MCF 10A (cell line): ENCODE measurements at places on chromosomes 1 and 21.

DNA sequence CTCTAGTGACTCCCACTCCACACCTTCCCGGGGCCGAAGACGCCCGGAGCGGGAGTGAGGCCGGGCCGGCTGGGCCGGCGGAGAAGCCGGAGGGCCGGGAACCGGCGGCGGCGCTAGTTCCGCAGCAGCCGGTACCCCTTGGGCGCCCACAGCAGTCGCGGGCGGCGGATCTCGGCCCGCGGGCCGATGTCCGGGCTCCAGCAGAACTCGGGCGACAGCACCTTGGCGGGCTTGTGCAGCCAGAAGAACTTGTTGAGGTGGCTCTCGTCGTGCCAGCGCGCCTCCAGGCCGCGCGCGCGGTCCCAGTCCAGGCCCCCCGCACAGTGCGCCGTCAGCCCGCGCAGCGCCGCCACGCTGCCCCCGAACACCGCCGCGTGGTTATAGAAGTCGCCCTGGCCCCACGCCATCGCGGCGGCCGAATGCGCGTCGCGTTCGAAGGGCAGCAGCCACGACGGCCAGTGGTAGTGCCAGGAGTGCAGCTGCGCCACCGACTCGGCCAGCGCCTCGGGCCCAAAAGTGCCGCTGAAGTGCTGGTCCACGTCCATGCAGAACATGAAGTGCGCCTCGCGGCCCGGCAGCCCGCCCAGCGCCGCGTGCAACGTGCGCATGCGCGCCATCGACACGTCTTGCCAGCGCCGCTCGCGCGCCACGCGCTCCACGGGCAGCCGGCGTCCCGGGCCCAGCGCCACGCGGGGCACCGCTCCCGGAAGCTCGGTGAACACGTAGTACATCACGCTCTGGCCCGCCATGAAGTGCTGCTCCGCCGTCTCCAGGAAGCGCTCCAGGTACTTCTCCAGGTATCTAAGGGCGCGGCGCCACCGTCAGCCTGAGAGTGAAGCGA is 14.0 kb downstream of the A3GALT2 start:
- DNase-seq, result no peak

- no peak for DNase-seq
Observed at GRCh38 chr1:202850593-202851362, 38.2 kb downstream of the RABIF start.

DNA sequence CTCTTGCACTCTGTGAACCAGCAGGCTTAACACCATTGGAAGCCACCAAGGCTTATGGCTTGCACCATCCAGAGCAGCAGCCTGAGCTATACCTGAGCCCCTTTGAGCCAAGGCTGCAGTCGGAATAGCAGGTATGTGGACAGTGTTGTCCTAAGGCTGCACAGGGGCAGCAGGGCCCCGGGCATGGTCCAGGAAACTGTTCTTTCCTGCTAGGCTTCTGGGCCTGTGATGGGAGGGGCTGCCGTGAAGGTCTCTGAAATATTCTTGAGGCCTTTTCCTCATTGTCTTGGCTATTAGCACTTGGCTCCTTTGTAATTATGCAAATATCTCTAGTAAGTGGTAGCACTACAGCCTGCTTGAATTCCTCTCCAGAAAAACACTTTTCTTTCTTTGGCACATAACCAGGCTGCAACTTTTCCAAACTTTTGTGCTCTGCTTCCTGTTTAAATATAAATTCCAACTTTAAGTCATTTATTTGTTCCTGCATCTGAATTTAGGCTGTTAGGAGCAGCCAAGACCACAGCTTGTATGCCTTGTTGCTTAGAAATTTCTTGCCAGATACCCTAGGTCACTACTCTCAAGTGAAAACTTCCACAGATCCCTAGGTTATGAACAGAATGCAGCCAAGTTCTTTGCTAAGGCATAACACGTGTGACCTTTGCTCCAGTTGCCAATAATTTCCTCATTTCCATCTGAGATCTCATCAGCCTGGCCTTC is 5.2 kb downstream of the KRTAP20-4 start:
- DNase-seq, result no peak

DNA sequence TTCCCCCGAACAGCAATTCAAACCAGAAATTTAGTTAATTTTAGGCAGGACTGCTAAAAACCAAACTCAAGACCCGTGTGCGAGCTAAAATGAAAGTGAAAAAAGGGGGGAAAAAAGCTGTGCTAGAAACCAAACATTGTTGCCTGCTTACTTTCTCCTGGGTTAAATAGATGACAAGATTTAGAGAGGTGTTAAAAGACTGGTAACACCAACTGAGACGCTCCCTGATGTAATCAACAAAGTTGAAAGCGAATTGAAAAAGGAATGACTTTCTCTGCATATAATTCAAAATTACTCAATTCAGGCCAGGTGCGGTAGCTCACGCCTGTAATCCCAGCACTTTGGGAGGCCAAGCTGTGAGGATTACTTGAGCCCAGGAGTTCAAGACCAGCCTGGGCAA is 6.8 kb downstream of the CDCA8 start:
- DNase-seq, result no peak

- peak; percentile 84 for DNase-seq
Observed at GRCh38 chr1:192559115-192560006, 16.2 kb upstream of the RGS1 start.

GRCh38 chr21:16742131-16742641 is 770.7 kb upstream of the CXADR start:
- DNase-seq, result no peak

- DNase-seq, result no peak
Observed at GRCh38 chr1:36372617-36373016, 13.1 kb downstream of the STK40 start.

DNA sequence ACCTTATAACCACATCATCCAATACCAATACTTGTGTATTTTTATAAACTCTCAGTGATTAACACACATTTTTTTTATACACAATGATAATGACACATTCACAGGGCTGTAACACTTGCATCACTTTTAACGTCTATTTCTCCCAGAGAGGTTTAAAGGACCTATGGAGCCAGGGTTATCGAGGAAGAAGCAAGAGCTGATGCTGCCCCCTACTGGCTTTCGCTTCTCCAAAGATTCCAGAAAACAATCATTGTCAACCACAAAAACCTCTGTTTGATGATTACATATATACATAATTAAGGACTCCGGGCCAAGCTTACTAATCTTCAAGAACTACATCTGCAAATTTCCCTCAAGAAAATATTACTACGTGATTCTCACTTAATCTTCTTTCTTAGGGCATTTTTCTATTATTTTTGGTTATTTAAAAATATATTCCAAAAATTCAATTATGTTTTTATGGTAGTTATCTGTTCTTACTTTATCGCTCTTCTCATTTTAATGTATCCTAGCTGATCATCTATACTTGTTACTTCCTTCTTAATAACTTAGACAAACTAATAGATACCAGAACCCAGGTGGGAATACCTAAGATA is 214.5 kb downstream of the VAV3 start:
- DNase-seq, result peak; percentile 87

- peak; percentile 79 for DNase-seq
Observed at GRCh38 chr21:43812139-43812821, 22.9 kb downstream of the RRP1 start.

- DNase-seq, result no peak
Observed at GRCh38 chr1:247287460-247287859, 31.6 kb downstream of the VN1R5 start.
